ENCODE measurements at places on chromosomes 1 and 21.

DNA sequence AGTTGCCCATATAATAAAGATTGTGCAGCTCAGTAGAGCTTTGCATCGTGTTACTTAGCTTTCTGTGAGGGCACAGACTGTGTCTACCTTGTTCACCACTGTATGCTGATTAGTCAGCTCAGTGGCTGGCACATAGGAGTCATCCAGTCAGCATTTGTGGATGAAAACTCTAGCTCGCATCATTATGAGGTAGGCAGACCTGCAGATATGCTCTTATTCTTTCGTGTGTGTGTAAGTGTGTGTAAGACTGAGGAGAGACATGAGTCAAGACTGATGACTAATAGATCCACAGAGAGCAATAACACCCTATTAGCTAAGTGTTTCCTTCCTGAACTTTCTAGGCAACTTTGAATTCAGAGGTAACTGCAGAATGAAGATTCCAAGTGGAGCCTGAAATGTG, 17.1 kb downstream of the TTF2 start:
- peak; percentile 50 for DNase-seq

- no peak for DNase-seq
Observed at GRCh38 chr1:241083285-241083684, 273.7 kb downstream of the RGS7 start.

GRCh38 chr1:91725989-91726721, 159.8 kb downstream of the TGFBR3 start:
- peak; percentile 65 for DNase-seq

GRCh38 chr1:246471688-246472087, 35.4 kb downstream of the SMYD3 start:
- no peak for DNase-seq

DNA sequence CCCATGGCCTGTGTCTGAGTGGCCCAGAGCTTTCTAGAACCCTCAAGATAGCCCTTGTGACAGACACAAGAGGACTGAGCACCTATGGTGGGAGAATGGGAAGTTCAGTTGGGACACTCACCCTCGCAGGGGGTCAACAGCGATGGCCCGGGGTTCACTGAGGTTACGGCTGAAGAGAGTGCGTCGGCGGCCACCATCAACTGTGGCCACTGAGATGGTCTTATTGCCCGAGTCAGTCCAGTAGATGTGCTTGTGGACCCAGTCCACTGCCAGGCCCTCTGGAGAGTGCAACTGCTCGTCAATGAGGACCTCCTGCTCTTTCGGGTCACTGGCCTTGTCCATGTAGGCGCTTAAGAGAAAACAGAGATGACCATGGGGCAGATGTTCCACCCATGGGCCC, 25.7 kb upstream of the MAGOH start:
- DNase-seq: no peak

DNA sequence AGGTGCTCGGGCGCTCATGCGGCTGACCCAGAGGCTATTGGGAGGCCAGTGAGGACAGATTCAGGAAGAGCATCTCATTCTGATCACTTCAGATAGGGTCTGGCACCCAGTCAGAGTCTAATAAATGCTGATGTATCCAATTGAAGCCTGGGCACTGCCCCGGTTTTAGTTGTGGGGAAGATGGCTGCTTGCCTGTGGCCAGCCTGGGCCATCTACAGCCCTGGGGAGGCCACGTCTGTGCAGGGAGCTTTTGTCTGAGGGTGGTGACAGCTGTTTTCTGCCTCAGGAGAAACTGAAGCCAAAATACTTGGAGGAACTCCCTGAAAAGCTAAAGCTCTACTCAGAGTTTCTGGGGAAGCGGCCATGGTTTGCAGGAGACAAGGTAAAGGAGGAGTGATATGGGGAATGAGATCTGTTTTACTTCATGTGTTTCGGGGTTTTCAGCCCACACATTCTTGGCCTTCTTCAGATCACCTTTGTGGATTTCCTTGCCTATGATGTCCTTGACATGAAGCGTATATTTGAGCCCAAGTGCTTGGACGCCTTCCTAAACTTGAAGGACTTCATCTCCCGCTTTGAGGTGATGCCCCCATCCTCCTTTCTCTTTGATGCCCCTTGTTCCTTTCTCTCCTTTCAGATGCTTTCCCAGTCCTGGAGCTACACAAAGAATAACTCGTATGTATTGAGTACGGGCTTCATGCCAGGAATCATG, 2.8 kb downstream of the GSTM5 start:
- DNase-seq: no peak

DNA sequence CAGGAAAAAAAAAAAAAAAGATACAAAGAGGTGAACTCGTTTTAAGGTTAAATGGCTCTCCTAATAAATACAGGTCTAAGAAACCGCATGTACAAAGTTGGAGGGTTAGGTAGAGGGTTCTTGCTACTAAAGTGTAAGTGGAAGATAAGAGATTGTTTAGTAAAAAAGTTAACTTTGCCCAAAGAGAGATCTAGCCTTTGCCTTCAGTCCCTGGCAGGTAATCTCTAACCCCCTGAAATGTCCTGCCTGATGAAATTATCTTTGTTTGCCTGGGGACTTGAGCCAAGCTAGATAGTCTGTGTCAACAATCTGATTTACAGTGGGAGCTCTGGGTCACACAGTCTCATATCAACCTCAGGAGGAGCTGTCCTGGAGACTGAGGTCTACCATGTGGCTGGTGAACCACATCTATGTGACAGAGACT, 57.6 kb downstream of the TRIM33 start:
- no peak for DNase-seq

- no peak for DNase-seq
Observed at GRCh38 chr1:165474196-165474595, 29.3 kb upstream of the RXRG start.

GRCh38 chr1:207579436-207579799, 65.5 kb upstream of the CR1L start:
- DNase-seq: peak; percentile 44

GRCh38 chr1:229271448-229272159, 693 bp downstream of the RAB4A start:
- no peak for DNase-seq

- no peak for DNase-seq
Observed at GRCh38 chr1:69835955-69836354, 268.2 kb downstream of the LRRC7 start.

DNA sequence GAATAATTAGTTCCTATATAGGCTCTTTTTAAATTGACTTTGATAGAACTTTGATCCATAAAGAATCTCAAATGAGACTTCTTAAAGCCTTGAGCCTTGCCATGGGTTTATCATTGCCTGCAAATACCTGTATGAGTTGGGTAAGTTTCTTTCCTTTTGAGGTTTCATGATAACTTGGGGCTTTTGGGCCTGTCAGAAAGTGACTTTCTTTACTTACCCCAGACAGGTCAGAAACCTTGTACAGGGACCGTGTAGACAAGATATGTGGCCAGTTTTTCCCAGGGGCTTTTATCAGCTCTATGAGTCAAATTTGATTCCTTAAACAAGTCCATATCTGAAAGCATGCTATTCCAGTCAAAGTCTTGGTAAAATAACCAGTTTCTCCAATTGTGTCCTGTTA, 17.3 kb downstream of the KCTD3 start:
- DNase-seq: no peak

DNA sequence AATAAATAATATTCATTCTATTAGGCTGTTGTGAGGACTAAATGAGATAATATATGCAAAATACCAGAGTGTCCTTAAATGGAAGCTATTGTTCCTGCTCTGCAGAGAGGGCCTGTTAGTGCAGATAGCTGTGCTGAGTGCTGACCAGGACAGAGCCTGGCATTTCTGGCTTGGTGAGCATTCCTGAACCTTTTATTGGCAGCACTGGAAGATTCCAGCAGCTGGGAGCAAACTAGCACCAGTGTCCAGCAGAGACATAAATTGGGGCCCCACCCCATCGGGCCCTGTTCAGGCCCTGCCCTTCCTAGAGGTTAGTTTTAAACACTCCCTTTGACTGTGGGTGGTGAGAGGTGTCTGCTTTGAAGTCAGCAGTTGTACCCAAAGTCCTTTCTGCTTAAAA, 85.9 kb upstream of the GADD45A start:
- no peak for DNase-seq

DNA sequence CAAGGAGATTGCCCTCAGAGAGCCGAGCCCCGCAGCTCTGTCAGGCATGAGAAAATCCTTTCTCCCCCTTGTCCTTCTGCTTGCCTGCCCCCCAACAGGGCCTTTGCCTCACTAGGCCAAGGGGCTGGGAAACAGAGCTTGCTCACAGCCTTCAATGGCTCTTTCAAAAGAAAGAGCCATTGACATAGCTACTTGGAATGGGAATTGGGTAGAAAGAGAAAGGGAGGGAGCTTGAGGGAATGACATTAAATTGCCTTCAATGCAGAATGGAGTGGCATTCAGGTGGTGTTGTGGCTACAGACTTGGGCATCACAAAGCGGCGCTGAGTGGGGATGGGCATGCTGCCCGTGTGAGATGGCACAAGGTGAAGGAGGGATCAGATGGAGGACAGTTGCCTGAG, 13.2 kb downstream of the SYT11 start:
- no peak for DNase-seq

DNA sequence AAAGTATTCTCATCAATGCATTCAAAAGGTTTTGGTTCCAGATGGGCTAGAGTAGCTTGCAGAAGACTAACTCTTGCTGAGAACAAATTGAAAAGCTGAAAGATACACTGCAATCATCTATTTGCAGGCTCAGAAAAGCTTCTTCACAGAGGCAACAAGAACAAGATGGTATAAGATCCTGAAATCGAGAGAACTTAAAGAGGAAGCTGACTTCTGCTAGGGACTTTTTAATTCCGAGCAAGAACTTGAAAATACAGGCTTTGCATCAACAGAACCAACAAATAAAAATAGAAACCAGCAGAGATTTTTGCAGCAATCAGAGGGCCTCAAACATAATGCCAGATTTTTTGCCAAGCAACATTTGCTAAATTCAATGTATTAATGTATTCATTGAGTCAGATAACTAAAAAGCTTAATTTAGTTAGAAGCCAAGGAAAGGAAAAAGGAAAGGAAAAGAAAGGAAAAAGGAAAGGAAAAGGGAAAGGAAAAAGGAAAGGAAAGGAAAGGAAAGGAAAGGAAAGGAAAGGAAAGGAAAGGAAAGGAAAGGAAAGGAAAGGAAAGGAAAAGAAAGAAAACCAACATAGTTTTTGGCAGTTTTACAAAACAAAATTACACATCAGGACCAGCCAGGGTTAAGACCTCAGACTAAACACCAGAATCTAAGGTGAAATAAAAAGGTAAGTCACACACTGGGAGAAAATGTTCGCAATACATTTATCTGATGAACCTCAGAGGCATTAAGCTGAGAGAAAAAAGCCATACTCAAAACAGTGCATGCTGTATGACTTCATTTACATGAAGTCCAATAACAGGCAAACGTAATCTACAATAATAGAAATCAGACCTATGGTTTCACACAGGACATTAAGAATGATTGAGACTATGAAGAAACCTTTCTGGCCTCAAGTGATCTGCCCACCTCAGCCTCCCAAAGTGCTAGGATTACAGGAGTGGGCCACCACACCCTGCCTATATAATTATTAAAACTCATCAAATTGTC, 42.6 kb downstream of the FAF1 start:
- DNase-seq: no peak

DNA sequence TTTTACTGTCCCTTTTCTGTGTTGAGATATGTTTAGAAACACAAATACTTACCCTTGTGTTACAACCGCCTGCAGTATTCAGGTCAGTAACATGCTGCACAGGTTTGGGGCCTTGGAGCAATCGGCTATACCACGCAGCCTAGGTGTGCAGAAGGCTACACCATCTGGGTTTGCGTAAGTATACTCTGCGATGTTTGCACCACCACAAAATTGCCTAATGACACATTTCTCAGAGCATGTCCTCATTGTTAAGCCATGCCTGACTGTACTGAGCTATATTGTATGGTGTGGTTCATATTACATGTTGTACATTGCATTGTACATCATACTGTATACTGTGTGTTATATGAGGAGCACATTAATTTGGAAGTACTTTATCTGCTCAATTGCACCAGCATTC, 247.4 kb downstream of the RHOU start:
- DNase-seq: no peak

GRCh38 chr1:166630369-166630768, 208.9 kb upstream of the POGK start:
- DNase-seq: no peak

DNA sequence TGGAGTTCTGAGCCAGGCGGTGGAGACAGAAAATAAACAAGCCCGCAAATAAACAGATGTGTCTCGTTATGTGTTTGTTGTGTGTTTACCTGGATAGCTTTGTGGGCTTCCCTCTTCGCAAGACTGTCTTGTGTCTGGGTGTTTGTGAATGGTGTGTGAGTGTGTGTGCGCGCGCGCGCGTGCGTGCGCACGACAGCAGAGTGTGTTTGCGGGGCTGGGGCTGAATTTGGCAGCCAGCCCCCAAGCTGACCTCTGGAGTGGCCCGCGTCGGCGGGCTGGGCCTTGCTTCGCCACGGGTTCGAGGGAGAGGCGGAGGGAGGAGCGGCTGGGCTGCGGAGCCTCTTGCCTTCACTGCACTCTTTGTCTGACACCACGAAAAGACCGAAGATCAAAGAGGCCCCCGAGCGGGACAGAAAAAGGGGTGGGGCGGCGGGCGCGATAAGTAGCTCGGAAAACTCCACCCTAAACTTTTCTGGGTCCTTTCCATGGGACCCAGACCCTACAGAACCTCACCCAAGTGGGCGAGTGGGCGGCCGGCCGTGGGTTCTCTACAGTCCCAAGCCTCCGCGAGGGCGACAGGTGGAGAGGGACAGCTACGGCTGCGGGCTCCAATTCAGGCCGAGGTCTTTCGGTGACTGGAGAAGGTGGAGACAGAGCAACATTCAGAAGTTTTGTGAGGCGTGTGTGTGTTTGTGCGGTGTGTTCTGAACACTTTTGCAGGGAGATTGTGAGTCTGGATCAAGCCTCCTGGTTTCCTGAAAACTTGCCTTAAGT, 14.5 kb downstream of the PAX7 start:
- DNase-seq: no peak

GRCh38 chr1:38455829-38456530, 403.6 kb downstream of the RRAGC start:
- no peak for DNase-seq

DNA sequence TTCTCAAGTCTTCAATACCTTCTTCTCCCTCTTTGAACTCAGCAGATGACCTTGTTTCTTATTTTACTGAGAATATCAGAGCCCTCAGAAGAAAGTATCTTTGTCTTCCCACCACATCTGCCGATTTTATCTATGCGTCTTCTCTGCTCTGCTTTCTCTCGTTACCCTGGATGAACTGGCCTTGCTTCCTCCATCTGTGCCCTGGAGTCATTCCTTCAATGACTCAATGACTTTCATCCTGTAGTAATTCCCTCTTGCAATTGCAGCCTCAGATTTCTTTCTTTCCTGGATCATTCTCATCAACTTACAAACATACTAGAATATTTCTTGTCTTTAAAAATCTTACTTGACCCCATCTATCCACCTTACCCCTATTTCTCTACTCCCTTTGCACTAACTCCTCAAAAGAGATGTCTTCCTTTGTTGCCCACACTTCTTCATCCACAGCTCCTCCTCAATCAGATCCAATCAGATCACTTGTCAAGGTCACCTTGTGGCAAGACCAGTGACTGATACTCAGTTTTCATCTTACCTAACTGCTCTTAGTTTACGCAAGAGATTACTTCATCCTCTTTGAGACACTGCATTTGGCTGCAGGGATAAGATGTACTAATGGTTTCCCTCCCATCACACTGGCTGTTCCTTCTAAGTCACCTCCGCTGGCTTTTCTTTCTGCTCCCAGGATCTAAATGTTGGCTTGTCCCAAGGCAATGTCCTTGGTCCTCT, 8.2 kb upstream of the TGFBR3 start:
- no peak for DNase-seq

- no peak for DNase-seq
Observed at GRCh38 chr1:8947127-8947691, 1.5 kb downstream of the CA6 start.

GRCh38 chr1:212752252-212752933, 39.2 kb downstream of the NSL1 start:
- DNase-seq: no peak
